D721Med (cell line): ENCODE measurements at places on chromosomes 1 and 21.

DNA sequence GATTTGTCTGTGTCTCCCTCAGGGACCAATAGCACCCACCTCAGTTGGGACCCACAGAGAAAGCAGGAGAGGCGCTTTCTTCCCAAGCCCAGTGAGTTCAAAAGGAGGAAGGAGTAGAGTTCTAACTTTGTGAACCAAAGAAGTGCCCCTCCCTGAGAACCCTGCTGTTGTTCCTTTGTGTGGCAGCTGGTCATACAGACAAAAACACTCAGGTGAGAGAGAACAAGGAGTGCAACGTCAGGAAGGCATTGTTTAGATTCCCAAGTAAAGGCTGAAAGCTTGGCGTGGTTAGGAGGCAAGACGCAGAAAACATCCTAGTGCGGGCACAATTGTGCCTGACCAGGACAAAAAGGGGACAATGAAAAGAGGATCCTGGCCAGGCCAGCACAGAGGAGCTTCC lies 654.6 kb downstream of the KIF26B start:
- no peak for DNase-seq

- DNase-seq = no peak
These were observed 90.5 kb downstream of the CD247 start for GRCh38 chr1:167427848-167428247.

DNA sequence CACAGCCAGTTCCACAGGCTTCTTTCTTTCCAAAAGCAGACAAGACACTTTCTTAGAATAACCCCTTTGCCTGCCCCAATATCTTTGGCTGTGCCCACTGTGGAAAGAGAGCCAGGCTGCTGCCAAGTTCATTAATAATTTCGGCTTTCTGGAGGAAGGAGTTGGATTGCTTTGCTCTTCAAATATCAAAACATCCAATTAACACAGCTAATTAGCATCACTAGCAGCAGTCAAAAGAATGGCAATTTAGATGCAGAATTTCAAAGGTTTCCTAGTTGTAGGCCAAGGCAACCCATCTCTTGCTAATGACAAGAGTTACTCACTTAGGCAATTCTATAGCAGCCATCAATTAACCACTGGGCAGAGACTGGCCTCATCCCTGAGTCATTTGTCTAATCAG lies 91.0 kb upstream of the SPATA6 start:
- no peak for DNase-seq

- no peak for DNase-seq
These were observed 60.9 kb downstream of the KIF21B start for GRCh38 chr1:200962631-200963030.

DNA sequence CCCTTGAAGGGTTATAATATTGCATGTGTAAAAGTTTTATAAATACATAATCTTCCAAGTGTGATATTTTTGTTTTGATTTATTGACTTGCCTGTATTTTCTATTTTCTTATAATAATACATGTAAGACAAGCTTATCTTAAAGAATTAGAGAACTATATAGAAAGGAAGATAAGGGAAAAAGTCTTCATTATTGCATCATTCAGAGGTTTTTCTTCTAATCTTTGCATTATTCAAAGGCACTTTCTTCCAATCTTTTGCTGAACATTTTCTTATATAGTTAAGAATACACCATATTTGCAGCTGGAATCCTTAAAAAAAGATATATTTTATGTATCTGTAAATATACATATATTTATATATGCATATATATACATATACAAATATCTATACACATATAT lies 33.4 kb downstream of the PRRX1 start:
- no peak for DNase-seq

- no peak for DNase-seq
These were observed 19.4 kb downstream of the LGALS8 start for GRCh38 chr1:236543065-236543669.

- no peak for DNase-seq
These were observed 62.2 kb upstream of the ATP1B1 start for GRCh38 chr1:169044296-169044695.

GRCh38 chr1:234435620-234436019 lies 43.4 kb downstream of the TARBP1 start:
- no peak for DNase-seq

GRCh38 chr21:42395905-42396651 lies at the start of gene TMPRSS3:
TMPRSS3 (minus strand) TSS chr21:42396052; CDS start chr21:42395417, 635 bp downstream.
- no peak for DNase-seq

DNA sequence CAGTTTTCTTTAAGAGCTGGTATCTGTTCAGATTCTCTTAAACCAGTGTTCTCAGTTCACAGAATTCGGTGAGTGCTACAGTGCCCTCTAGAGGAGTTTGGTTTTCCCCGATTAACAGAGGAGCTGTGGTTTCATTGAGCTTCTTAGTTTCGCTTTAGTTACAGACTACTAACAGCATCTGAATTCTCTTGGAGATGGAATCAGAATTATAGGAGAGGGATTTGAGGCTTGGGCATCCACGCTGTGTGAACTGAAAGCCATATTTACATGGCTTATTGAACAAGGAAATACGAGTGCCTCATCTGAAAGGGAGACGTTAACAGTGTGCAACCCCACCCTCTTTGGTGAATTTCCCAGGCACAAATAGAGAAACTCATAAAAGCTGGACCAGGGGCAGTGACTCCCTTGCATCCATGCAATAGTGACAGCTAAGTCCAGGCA lies 202.0 kb downstream of the USH2A start:
- no peak for DNase-seq

DNA sequence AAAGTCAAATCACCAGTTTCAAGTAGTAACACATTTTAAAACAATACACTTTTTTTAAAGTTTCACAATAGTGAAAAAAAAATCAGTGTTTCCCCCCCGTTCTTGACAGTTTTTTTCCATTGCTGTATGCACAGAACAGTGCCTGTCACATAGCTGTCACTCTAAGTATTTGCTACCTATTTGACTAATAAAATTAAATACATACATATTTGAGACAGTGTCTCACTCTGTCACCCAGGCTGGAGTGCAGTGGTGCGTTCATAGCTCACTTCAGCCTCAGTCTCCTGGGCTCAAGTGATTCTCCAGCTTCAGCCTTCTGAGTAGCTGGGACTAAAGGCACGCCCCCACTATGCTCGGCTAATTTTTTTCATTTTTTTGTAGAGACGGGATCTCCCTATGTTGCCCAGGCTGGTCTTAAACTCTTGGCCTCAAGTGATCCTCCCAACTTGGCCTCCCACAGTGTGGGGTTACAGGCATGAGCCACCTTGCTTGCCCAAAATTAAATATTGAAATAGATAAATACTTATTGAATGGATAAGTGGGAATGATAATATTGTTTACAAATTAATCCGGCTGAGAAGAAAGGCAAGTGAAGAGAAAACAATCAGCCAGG lies 12.6 kb upstream of the RHBG start:
- no peak for DNase-seq

DNA sequence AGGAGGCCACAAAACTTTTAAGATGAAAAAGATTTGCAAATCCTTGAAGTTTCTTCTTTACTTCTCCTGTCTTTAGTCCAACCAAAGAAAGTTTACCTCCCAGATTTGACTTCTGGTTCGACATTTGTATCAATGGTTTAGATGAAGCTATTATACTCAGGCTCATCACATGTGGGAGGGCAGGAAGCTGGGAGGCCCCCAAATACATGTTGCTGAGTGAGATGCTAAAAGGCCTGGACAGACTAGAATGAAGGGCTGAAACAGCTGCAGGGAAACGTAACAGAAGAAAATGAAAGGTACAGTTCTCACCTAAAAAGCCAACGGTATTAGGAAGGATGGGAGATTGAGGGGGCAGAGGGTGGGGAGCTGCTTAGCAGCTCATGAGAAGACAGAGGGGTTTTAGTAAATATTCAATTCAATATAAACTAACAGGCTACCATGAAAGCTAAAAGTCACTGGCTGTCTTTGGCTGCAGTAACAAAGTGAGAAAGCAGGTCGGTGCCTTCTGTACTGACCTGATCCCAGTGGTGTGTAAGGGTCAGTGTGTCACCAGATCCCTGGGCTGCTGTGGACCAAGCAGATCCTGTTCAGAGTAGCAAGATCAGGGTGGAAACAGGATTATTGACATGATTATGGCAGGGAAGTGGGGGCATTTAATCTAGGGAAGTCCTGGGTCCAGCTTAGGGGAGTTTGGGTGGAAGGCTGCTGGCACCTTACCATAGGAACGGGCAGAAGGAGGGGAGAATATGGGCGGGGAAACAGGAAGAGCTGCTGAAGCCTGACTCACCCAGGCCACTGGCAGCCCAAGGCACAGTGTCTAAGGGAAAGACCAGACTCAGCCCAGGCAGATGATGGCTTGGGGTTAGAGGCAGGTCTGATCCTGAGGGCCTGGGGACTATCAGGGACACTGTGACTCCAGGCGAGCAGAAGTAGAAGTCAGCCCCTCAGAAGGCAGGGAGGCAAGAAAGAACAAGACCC lies 60.4 kb downstream of the KCNN3 start:
- no peak for DNase-seq

GRCh38 chr1:93172778-93173177 lies 7.4 kb downstream of the TMED5 start:
- DNase-seq = no peak

- DNase-seq = no peak
These were observed 59.4 kb upstream of the ECE1 start for GRCh38 chr1:21349693-21350092.

DNA sequence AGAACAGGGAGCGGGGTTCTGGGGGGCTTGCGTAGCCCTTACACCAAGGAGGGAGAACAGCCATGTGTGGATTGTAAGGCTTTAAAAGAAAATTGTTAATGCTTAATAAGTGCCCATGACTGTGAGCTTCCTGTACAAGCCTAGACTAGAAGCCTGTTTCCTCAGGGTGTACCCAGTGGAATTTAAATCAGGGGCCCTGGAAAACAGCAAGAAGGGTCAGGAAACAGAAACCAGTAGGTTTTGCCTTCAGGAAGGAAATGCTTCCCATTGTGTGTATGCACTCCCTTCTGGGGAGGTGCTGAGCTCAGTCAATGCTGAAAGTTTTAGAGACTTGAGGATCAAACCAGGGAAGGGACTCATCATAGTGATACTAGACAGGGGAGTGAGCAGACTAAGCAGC lies 12.7 kb downstream of the UTP11 start:
- DNase-seq = no peak

DNA sequence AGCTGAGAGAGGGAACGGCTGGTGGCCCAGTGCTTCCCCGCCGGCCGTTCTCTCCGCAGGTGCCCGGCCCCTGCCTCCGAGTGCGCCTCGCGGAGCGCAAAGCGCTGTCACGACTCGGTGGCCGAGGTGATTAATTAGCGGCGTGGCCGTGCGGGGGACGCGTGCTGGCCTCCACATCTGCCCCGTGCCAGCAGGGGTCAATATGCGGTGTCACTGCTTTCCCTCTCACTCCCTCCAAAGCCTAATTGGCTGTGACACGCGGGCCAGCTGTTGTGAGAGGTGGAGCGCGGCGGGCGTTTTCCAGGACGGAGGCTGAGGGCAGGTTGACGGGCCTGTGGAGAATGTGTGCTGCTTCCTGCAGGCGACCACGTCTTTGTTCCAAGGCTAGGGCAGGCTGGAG lies 239.0 kb downstream of the LMX1A start:
- DNase-seq = no peak

DNA sequence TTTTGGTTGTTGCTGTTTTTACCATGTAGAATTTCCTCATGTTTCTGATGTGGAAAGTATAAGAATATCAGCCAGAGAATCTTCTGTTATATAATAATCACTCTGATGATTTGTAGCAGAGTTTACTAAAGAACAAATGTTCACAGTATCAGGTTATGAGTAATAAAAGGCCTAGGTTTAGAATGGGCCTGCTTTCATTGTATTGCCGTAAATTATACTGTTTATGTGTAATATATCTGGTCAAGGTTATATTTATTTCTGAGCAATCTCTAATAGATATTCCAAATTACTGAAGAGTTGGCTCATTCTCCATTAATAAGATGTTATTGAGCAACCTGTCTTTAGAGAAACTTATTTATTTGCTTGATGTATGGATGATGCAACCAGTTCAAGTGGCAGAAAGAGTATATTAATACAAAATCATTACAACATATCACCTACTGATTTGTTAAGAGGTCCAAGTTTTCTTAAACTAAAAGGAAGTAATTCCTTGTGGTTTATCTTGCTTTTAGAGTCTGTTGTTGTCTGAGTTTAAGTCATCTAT lies 649.4 kb upstream of the CXADR start:
- no peak for DNase-seq

GRCh38 chr1:8357329-8358101 lies 39.6 kb downstream of the SLC45A1 start:
- no peak for DNase-seq

- DNase-seq = no peak
These were observed 261.2 kb downstream of the MATN1 start for GRCh38 chr1:30462166-30462565.

DNA sequence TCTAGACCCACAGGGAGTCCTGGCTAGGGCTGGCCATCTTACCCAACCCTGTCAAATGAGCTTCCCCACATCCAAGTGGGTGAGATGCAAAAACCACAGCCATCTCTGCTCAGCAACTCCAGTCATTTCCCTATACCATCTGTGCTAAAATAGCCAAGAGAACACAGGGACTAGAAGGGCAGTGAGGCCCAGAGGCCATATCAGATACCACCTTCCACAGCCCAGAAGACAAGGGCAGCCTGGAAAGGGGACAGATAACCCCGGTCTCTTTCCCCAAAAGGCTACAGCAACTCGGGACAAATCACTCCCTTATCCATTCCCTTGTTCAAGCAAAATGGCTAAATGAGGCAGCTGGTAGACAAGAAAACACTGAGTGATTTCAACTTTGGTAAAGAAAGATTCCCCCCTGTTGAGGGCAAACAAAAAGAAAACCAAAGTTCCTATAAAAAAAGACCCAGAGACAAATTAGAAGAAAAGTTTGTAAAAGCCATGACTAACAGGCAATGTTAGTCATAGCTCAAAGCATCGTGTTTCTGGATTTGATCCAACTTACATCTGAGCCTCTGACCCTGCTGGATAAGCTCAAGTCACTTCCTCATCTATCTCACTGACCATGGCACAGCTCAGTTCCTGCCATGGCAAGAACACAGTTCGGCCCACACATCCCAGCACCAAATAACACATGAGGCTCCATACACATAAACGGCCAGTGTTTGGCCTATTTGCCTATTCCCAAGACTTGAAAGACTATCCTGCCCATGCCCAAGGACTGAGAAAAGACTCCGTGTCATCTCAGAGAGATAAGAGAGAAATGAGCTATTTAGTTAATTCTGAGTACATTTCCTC lies 3.1 kb downstream of the LAMB3 start:
- DNase-seq = no peak

DNA sequence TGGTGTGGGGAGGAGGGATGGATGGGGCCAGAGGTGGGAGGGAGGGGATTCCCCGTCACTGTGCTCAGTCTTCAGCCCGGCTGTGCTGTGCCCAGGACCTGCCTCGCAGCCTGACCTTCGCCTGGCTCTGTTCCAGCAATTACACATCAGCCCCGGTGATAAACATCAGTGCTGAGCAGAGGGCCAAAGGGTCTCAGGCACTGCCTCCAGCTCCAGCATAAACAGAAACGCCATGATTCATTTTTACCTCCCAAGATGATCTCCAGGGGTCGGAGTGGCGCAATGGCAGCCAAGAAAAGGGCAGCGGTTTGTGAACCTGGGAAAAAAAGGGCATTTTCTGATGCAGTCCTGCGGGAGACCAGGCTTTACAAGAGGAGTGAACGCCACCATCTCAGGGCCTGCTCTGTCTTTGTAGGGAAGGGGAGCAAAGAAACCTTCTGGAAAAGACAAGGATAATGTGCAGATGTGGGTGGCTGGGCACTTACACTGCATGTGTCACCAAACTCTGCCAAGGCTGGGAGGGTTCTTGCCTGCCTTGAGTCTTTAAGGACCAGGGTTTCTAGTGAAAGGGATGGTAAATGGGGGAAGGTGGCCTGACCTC lies 28.1 kb downstream of the SHISA4 start:
- DNase-seq = no peak

GRCh38 chr1:201543871-201544642 lies 5.1 kb downstream of the NAV1 start:
- no peak for DNase-seq
